ENCODE measurements at places on chromosomes 2 and 18.
A peak's percentile ranks its signal among the peaks of the same experiment; 100 is the strongest.

GRCh38 chr18:7626922-7627440, 59.9 kb downstream of the PTPRM start:
- DNase-seq: no peak

DNA sequence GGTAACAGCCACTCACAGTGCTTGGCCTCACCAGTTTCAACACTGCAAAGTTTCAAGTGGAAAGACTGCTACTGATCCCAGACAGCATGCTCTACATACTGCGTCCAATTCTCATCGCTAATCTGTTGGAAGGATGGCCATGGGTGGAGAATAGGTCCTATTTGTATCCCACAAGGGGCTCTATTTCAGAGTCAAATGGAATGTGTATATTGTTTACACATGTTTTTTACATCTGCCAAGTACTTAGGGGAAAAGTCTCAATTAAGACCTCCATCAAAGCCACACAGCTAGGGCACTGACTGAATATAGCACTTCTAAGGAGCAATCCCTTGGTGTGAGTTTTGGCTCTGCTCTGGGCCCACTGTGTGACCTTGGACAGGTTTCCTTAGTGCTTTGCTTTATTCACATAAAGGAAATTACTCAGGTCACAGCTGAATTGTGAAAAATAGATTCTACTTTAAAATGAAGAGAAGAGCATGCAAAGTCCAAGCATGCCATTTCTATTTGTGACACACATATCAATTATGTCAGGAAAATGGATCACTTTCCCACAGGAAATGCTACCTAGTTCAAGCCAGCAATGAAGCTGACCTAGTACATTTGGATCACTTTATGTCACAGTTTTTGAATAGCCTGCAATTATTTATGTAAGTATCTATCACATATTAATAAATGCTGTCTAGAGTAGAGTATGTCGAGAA, 112.9 kb upstream of the STK17B start:
- DNase-seq: no peak

DNA sequence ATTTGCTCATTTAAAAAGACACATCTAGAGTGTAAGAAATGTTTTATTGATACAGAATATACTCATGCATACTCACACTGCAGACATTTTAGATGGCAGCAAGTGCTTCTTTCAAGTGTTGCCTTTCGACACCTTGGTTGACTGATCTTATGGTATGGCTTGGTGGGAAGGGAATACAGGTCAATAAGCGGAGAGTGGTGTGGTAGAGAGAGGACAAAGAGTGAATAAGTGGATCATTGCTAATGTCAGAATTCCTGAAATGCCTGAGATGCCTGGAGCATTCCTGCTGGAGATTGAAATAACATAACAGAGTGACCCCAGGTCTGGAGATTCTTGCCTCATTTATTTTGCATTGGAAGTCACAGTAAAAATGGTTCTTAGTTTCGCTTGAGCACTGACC, 76.7 kb downstream of the RND3 start:
- DNase-seq: no peak

GRCh38 chr18:22056950-22057349, 112.4 kb upstream of the GATA6 start:
- no peak for DNase-seq

- DNase-seq: no peak
Observed at GRCh38 chr2:118986738-118987137, 44.7 kb downstream of the MARCO start.

DNA sequence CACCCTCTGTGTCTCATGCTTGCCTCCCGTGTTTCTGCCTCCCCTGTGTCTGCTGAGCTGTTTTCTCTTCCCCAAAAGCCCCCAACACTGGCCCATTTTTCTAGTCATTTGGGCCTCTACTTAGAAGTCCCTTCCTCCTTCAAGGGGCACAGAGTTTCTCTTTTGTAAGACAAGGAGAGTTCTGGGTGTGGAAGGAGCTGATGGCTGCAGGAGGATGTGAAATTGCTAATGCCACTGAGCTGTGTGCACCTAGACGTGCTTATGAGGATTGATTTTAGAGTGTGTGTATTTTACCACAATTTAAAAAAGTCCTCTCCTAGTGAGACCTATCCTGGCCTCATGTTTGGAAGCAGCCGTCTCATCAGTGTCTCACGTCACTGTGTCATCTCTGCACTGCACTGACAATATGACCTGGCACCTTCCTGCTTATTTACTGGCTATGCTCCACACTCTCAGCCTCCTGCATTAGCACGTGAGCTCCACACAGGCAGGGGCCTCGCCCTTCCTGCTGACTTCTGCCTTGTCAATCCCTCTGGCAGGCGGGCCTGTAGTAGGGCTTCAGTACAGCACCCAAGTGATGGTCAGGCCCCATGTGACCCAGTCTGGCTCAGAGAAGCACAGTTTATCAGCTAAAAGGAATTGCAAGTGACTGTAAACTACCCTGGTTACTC, 8.0 kb upstream of the MBP start:
- DNase-seq: peak; percentile 83

DNA sequence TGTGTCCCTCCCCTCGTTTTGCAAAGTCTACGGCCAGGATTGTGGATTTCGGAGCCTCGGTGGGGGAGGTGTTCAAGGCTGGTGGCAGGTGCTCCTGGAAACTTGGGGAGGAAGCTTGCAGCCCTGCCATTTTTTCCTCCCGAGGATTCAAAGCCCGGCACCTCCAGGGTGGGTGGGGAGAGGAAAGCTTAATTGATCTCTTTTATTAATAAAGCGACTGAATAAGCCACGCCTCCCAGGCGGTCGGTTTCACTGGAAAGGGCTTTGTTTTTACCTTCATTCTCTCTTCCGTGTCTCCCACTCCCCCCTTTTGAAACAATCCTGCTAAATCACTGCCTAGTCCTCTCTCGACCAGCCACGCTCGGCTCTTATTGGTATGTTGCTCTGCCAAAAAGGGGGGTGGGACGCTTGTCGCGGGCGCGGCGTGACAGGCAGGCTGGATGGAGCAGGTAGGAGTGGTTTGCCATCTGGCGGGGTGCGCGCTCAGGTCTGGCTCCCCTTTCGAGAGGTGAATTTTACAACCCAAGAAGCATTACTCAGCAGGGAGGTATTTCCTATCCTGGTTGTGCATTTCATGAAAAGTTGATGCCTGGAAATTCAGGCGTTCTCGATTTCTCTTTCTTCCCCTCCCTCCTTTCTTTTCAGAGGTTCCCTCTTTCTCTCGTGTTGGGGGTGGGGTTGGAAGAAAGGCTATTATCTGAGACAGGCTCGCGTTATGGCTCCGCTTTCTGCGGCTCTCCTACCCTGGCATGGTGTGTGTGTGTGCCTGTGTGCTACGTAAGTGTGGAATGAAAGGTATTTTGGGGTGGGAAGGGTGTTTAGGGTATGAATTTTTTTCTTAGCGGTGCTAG, 1.4 kb downstream of the NEDD4L start:
- DNase-seq: peak; percentile 59

DNA sequence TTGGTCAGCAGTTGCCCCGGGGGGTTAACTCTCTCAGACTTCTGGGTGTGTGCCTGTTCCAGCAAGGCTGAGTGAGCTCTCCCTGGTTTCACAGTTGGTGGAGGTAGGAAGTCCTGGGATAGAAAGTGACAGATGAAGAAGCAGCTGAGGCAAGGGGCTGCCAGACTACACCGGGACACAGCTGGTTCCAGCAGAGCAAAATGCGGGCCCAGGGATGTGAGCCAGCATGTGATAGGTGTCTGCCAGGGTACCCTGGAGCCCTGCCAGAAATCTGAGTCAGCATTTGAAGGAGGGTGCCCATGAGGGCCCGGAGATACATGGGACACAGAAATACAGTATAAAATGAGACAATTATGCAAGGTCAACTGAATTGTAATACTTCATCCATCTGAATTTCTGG, 79.3 kb upstream of the LGALSL start:
- peak; percentile 51 for DNase-seq

DNA sequence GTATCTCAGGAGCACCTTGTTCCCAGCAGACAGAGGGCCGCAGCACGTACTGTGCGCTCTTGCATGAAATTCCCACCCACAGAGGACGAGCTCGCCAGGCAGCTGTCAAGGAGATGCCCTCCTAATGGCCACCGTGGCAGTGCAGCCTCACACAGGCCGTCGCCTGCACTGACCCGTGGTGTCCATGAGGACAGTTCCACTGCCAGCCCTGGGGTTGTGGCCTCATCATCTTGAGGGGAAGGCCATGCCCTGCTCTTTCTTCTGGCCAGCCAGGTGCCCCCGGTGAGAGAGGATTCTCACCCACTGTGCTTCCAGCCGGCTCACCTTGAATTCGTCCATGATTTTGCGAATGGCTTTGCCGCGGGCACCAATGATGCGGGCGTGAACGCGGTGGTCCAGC, 42.0 kb downstream of the ANO7 start:
- DNase-seq: no peak

DNA sequence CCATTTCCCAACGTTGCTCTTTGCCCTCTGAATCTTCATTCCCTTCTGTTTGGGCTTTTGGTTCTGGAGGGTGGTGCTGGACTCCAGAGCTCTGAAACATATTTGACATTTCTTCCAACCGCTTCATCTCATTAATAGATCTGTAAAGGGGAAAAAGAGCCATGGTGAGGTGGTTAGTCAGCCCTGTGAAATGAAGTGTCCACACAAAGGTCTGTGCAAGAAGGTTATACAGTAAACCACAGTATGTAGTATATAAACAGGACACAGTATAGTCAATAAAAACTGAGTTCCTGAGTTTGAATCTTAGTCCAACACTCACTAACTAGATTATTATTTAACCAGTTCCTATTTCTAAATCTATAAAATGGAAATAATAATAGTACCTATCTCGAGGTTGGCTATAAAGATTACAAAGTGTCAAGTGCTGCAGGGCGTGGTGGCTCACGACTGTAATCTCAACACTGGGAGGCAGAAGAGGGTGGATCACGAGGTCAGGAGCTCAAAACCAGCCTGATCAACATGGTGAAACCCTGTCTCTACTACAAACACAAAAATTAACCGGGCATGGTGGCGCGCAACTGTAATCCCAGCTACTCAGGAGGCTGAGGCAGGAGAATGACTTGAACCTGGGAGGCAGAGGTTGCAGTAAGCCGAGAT, 13.1 kb downstream of the STARD7 start:
- peak; percentile 54 for DNase-seq

DNA sequence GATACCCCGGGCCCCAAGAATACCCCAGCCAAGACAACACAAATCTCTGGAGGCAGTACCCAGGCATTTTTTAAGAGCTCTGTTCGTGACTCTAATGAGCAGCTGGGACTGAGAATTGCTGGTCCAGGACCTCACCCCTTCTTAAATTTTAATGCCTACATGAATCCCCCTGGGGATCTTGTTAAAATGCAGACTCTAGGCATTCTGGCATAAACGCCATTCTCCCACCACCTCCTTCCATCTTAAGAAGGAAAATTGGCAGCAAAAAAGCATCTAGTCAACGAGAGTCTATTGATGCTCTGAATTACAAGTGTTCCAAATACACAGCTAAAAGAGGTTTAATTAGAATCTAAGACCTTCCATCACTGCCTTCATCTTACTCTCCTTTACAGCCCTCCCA, 5.0 kb downstream of the CHST10 start:
- DNase-seq: no peak

GRCh38 chr2:207184348-207184747, 18.6 kb upstream of the KLF7 start:
- no peak for DNase-seq
